ENCODE measurements at places on chromosomes 2 and 18.

DNA sequence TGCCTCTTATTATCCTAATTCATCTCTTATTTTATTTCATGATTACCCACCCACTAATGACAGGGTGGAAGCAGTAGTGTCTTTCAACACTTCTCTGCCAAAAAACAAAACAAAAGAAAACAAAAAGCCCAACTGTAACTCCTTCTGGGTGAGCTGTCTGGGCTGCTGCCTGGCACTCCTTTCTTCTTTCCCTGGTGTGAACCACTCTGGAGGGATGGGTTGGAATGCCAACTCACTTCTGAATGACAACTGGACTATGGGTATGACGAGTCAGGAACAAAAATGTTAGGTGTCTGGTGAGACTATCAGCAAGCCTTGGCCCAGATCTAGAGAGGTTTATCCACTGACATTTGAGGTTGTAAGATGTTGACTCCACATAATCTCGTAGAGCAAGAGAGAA, 88.3 kb upstream of the ITGB6 start:
- DNase-seq: no peak

GRCh38 chr2:233084488-233084887, 24.3 kb downstream of the INPP5D start:
- DNase-seq: no peak

DNA sequence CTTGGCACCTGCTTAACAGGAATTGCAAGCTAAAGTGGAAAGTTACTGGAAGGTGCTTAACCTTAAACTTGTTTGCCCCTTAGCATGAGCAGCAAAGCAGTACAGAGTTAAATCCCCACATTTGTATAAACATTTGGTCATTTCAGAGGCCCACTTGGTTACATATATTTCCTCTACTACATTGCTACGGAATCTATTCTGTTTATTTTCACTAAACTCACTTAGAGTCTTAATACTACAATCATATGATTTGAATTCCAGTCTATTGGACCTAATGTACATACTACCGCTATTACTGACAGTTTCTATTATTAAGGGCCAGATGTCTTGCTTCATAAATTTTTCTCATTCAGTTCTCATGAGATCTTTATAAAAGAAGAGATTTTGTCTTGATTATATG, 1294.0 kb downstream of the LRP1B start:
- DNase-seq: no peak

DNA sequence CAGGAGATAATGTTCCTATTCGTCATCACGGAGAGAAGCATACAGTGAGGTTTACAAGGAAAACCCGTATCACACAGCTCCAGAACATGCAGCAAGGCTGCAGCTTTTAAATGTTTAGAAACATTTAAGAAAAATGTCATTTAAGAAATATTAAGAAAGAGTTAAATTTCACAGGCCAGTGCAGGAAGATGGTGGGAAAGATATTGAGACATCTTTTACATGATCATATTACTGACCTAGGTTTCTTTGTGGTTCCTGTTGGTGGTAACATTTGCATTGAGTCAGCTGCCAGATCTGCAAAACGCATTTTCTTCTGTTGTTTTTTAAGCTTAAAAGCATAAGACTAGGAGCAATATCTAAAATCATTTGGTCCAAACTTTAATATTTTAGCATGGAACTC, 44.9 kb downstream of the CPO start:
- no peak for DNase-seq

GRCh38 chr2:223210489-223210888, 158.5 kb downstream of the KCNE4 start:
- DNase-seq: no peak

DNA sequence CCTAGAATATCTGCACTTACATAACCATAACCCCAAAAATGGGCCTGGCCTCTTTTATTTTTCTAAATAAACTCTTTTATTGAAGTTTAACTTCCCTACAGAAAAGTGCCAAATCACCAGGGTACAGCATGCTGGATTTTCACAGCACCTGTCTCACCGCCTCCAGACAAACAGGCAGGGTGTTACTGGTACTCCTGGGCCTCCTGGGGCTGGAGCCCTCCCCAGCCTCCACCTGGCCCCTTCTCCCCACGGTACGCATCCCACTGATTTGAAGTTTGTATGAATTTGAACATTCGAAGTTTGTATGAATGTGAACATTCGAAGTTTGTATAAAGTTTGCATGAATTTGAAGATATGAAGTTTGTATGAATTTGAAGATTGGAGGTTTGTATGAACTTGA, 232.1 kb downstream of the NDUFA10 start:
- no peak for DNase-seq

GRCh38 chr2:72210470-72210869, 62.8 kb upstream of the CYP26B1 start:
- DNase-seq: no peak

DNA sequence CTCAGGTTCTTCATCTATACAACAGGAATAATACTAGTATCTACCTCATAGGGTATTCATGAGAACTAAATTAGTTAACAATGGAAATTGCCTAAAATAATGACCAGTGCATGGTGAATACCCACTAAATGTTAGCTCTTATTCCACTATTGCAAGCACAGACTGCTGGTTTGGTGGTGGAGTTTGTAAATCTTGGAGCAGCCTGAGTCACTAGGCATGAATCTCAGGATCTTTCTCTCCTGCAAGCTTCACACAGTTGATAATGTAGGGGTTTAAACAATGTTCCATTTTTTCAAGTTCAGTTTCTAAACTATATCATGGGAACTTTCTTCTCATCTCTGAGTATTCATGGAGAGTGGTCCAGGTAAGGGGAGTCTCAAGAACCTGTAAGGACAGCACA, 84.0 kb downstream of the OSR1 start:
- DNase-seq: no peak
